ENCODE measurements at places on chromosomes 4 and X.

- no peak for DNase-seq
Observed at GRCh38 chrX:136933611-136934145, 53.2 kb upstream of the RBMX start.

- no peak for DNase-seq
Observed at GRCh38 chr4:153131596-153131995, 72.6 kb upstream of the TRIM2 start.

- DNase-seq = no peak
Observed at GRCh38 chr4:147837435-147837834, 105.5 kb downstream of the ARHGAP10 start.

DNA sequence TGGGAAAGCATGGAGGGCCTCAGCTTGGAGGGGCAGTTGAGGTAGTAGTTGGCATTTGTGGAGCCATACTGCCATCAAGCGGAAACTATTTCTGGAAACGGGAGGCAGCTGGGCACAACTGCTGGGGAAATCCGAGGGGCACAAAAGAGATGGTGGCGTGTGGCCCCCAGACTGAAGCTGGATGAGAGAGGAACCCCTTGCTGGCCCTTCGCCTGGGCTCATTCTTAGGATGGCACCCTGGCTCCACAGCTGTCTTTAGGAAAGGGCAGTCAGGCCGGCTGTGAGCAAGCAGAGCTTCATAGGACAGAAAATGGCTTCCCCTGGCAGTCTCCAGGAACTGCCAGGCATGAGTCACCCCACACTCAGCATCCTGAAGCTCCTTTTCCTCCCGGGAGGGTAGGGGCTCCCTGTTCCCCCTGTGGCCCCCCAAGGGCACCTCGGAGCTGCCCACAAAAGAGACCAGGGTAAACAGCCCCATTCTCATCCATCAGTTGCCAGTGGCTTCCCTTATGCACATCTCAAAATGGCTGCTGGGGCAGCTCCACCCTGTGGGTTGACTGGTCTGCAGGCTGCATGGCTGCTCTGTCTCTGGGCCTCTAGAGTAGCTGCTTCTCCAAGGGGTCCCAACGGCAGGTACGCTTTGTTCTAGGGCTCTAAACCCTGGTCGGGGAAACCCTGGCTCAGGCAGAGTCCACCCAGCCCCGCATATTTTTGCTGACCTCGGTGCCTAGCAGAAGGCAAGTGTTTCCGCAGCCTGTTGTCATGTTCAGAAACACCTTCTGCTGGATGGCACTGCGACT lies 64.7 kb downstream of the NBDY start:
- no peak for DNase-seq

DNA sequence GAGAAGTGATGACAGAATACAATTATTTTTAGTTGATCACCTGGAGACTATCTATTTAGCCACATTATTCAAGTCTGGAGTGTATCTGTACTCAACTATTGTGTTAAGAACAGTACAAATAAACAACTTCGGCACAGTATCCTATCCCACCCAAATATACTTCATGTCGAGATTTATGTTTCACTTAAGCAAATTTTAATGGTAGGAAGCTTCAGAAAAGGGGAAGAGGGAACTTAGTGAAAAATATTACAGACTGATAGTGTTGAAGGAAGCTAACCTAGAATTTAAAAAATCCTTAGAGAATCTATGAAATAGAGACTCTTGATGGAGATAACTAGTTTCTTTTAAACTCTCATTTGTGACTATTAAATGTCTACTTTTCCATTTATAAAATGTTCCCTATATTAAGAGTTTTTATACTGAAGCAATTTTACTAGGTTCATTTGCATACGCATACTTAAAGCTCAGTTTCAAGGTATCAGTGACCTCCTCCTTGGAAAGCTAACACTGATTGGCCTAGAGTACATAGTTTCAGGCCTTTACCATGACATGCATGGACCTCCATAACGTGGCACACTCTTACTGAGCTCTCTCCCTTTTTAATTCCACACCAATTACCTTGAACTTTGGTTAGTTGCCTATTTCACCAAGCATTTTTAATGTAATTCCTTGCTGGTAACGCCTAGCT lies 197.7 kb downstream of the CAMK2D start:
- no peak for DNase-seq

- no peak for DNase-seq
Observed at GRCh38 chr4:142567199-142567598, 278.9 kb downstream of the INPP4B start.

GRCh38 chrX:129781134-129781672 lies 1.5 kb downstream of the SASH3 start:
- DNase-seq = no peak

- DNase-seq = no peak
Observed at GRCh38 chrX:15598026-15598425, 2.7 kb downstream of the ACE2 start.

DNA sequence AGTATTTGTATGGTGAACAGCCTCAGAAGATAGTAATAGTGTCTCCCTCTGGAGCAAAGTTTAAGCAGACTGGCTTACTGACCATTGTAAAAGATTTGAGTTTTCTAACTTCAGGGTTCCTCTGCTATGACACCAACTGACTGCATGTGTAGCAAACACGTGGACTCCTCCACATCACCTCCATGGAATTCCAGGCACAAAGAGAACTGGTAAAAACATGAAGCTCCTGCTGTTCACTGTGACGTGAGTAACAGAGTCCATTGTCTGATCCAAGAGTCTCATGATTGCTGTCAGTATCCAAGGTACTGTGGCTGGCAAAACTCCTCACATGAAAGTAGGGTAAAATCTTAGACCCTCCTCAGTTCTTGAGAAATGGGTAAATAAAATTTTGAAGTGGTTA lies 107.6 kb upstream of the FAM9B start:
- DNase-seq = no peak

DNA sequence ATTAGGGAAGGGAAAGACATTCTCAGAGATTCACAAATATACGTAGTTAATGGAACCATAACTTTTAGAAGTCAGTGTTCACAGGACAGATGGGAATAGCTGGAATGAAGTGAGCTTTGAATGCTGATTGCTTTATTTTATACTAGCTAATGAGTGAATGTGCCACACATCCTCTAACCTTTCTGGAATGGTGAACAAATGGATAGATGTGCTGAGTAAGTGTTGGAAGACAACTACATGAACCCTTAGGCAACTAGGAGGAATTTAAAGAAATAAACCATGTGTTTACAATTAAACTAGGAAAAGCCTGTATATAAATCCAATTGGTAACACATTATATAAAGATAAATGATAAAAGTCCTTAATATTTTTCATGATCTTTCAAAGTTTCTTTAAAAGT lies 91.6 kb upstream of the LIMCH1 start:
- DNase-seq = no peak

Data from stimulated activated CD8-positive, alpha-beta memory T cell treated with anti-CD3 and anti-CD28 coated beads, Interleukin-15, amount 100 ng/mL, for 24 hours (primary cell).